ENCODE measurements at places on chromosomes 6 and 20.

- DNase-seq, result peak; percentile 32
These were observed at the start of gene MAPK13 for GRCh38 chr6:36129941-36130666. Gene MAPK13 (plus strand): TSS chr6:36130513. CDS start chr6:36130583, 70 bp downstream.

DNA sequence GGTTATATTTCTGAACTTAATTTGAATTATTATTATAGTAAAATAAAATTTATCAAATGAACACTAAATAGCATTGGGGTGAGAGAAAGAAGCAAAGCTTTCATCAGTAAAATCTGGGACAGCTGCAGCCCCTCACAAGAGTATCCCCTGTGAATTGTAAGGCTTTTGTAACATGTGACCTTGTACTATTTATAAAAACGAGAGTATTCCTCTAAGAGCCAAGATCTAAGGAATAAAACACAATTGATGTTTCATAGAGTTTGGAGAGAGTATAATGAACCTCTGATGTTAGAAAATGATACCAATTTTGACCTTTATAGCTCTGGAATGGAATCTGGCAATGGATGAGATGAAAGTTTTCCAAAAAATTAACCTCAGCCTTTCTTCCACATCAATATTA, 617.2 kb upstream of the ID4 start:
- no peak for DNase-seq

DNA sequence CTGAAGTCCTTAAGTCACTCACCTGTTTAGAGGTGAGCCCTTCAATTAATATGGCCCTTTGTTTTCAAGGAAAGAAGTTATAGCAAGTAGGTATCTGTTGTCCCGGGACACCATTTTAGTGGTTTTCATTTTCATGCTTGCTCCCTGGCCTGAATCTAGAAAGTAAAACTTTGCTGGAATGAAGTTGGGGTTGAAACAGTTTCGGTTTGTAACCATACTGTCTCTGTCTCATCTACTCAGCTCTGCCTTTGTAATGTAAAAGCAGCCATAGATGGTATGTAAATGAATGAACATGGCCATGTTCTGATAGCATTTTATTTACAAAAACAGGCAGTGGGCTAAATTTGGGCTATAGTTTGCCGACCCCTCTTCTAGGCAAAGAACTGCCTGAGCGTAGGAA, 64.9 kb upstream of the GNRH2 start:
- DNase-seq, result no peak

DNA sequence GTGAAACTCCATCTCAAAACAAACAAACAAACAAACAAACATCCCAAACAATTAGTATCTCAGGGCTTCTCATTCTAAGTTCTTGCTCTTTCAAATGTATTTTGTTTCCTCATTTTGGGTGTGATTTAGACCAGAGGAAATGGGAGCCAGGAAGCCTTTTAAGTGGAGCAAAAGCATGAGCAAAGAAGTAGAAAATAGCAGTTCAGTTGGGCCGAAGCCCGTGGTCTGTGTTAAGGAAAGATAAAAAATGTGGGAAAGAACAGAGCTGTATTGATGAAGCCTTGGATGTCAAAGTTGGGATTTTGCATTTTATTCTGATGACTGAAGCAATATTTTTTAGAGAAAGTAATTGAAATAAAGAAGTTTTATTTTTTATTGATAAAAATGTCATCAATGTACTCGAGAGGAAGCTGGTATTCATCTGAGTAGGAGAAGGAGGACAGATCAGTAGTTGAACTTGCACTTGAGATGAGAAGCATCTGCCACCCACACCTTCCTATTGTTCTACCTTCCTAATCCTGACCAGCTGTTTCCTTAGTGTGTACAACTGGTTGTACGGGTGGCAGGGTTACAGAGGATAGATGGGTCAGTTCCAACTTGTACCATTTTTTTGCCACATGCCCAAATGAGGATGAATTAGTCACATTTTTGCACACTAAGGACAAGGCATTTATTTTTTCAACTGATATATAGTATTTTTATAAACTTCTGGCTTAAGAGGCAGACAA, 56.1 kb downstream of the KIAA0408 start:
- no peak for DNase-seq

DNA sequence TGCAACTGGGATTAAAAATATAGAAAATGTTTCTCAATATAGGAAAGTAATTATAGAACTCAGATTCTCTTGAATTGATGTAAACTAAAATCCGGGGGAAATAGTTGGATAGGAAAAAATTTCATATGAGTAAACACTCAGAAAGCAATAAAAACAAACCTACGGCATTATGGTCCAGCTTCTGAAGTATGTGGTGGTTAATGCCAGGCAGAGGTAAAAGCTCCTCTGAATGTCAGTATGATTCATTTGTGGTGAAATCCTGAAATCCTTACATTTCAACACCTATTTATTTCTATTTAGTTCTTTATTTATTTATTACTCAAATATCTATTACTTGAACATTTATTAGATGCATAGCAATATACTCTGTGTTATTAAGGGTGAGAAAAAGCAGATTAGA, 145.1 kb downstream of the RIMS1 start:
- peak; percentile 47 for DNase-seq

DNA sequence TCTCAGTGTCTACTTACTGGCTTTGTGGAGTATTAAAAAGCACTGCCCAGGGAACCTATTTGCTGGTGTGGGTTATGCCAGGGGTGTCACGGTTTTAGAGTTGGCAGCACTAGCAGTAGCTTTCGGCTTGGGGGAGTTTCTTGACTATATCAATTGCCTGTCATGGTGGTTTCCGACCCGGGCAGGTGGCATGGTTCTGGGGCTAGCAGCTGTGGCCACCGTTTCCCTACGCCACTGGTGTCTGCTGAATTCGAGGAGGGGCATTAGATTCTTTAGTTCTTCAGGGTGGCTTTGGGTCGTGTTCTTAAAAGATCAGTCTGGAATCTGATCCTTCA, 55.6 kb upstream of the FOXC1 start:
- no peak for DNase-seq

DNA sequence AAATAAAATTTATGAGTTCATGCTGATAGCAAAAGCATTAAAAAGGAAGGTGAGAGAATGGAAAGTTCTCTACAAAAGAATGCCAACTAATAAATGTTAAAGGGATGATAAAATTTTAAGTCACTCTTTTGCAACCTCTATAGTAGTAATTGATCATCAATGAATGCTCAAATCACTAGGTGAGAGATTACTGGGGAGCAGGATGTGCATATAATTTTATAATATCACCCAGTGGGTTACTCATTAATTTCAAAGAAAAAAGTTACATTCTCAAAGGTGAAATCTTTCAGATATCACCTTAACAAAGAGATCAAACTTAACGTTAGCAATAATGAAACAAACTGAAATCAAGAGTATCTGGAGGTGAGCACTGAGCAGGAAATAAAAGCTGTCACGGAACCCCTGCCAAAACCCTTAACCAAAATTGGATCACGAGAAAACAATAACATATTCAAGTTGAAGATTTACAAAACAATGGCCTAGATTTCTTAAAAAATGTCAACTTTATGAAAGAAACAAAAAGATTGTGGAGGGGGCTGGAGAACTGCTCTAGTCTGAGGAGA, 45.5 kb upstream of the TMEM244 start:
- no peak for DNase-seq

DNA sequence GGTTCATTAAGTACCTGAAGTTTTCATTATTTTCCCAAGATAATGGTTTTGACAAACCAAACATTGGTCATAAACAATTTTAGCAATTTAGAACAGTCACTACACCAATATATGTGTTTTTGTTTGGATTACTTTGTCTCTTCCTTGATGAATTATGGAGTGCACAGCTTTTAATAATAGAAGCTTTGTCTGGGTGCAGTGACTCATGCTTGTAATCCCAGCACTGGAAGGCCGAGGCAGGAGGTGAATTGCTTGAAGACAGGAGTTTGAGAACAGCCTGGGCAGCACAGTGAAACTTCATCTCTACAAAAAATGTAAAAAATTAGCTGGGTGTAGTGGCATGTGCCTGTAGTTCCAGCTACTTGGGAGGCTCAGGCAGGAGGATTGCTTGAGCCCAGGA, 89.4 kb upstream of the ANKEF1 start:
- DNase-seq, result peak; percentile 24

DNA sequence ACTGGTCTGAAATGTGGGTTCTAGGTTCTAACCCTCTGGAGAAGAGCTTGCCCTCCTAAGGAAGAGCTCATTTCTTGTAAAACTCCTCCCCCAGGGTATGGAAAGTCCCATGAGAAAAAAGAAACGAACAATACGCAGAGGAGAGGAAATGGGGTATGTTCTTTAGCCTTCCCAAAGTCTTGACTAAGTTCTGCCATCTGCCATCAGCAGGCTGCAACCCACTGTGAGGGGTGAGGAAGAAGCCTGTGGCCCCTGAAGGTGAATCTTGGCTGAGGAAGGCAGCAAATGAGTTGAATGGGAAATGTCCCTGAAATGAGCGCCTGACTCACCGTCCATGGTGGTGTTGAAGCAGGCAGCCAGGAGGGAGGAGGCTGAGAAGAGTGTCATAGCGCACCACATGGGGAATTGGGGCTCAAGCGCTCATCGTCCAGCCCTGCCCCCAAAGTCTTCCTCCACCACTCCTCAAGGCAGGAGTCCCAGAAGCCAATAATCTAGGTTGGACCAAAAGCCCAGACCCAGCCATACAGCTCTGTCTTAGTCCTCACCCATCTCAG, 10.4 kb upstream of the MATN4 start:
- no peak for DNase-seq

DNA sequence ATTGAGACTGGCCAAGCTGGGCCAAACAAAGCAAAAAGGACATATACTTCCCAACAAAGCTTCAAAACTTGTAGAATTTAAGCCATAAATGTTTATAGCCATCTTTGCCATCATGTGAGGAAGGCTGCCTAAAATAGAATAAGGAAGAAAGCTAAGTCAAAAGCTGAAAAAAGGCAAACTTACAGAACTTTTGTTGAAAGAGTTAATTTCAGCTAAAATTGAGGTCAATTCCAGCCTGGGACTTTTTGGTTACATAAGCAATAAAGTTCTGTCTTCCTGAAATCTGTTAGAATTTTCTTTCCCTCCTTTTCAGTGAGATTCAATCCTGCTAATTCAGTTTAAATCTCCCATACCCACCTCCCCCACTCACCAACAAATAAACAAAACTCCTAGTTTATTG, 227.9 kb upstream of the MARCKS start:
- no peak for DNase-seq

GRCh38 chr6:132053511-132053910, 102.3 kb upstream of the CCN2 start:
- DNase-seq, result no peak

DNA sequence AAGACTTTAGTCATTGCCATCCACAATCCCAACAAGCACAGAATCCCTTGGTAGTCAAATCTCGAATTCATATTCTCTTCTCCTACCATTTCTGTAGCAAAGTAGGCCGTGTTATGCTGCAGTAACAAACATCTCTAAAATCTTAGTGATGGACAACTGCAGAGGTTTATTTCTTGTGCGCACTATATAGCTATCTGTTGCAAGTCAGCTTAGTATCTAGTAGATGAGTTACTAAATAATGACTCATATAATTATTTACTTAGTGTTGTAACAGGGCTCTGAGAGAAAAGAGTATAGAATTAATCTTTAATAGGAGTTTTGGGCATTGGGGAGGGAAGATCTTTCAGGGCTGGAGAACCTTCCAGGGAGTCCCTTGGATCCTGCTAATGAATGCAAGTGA, 73.3 kb downstream of the CAP2 start:
- no peak for DNase-seq

- no peak for DNase-seq
These were observed 6.4 kb upstream of the FAM217A start for GRCh38 chr6:4085332-4085700.

DNA sequence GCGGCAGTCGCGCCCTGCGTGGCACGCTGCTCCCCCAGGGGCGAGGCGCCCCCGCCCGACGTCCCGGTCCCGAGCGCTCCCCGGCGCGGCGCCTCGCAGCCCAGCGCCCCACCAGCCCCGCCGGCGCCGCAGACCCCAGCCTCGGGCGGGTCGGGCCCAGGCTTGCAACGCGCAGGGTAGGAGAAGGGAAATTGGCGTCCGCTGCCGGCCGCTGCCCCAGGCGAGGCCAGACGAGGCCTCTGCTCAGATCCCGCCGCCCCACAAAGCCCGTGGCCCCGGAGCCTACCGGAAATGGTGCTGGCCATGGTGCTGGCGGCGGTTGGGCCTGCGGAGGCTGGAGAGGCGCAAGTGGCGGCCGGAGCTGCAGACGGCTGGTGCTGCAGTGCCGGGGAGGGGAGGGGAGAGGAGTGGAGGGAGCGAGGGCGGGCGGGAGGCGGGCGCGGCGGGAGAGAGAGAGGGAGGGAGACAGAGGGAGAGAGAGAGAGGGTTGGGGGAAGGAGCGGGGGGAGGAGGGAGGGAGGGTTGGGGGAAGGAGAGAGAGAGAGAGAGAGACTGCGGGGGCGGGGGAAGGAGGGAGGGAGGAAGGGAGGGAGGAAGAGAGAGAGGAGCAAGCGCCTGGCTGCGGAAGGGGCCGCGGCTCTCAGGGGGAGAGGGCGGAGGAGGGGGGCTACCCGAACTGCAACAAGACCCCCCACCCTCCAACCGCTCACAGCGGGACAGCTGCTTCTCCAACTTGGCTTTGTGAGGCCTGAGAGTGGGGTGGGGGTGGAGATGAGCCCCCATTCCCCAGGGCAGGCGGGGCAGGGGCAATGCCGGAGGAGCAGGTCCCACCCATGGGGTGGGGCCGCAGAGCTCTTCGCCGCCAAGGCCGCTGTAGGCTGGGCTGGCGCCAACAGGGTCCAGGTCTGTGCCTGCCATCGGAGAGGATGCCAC, at the start of gene STMN3:
STMN3 (minus strand) TSS at position 384 of the 933 bp plus-strand sequence; CDS start at position 305, 79 bp downstream.
- DNase-seq, result peak; percentile 94

GRCh38 chr6:10545482-10545881, 24.3 kb downstream of the GCNT2 start:
- no peak for DNase-seq

DNA sequence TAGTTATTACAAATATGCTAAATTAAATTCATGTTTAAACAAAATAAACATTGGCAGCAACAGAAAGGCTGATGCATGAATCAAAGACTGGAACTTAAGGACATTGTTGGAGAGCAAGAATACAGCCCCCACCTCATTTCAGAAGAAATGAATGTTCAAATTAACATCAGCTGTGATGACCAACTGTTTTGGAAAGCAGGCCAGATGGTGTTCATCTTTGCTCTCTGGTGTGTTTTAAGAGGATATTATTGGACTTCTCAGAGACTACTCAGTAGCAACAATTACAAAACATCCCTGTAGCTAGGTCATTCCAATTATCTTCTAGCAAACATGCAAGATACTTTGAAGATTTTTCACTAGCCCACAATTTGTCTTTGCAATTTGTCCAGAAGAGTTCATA, 118.6 kb upstream of the DOK5 start:
- DNase-seq, result no peak

GRCh38 chr20:23155141-23155590, 69.0 kb upstream of the CD93 start:
- DNase-seq, result no peak

DNA sequence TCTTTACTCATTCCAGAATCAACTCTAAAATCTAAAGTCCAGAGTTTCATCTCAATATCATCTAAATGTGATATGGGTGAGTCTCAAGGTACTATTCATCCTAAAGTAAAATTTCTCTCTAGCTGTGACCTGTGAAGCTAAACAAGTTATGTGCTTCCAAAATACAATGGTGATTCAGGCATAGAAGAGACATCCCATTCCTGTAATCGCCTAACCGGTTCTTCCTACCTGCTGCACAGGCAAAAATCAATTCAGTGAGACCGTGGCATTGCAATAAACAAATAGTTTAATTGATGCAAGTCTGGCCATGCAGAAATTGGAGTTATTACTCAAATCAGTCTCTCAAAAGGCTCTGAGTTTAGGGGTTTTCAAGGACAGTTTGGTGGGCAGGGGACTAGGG, 232.8 kb downstream of the UBE3D start:
- DNase-seq, result no peak
